HS-5 (cell line): ENCODE measurements at places on chromosomes 12 and 14.

- no peak for DNase-seq
Measured at GRCh38 chr12:131015581-131016337, 62.1 kb downstream of the ADGRD1 start.

- DNase-seq: no peak
Measured at GRCh38 chr12:2376908-2377657, 324.3 kb downstream of the CACNA1C start.

- no peak for DNase-seq
Measured at GRCh38 chr14:93728651-93729016, 59.7 kb downstream of the PRIMA1 start.

DNA sequence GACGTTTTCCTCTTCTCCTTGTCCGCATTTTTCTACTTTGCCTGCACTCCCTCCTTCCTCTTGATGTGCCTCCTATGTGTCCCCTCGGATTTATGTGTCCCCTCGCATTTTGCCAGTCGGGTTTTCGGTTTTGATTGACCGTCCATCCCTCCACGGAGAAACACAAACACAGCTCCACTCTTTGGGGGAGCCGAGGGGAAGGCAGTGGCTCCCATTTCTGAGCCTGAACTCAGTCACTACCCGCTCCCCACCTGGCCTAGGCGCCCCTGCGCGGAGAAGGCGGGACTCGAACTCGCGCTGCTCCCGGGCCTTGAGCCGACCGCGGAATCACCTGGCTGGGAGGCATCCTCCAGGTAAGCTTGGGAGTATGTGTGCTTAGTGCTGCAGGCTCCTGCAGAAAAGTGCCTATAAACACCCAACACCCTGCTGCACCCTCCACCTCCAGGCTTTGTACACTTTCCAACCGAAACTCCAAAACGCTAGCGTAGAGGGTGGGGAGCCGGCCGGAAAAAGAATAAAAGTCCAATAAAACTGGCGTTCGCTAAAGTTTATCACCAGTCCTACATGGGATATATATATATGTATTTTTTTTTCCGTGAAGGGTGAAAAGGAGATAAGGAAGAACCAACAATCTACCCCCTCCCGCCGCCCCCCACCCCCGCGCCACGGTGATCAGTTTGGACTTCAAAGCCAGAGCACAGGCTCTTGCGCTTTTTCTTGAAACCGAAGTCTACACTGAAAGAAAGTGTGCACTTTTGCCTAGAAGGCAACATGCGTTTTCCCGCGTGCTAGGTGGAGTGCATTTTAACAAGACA lies 3.3 kb upstream of the CCND2 start:
- DNase-seq: no peak

DNA sequence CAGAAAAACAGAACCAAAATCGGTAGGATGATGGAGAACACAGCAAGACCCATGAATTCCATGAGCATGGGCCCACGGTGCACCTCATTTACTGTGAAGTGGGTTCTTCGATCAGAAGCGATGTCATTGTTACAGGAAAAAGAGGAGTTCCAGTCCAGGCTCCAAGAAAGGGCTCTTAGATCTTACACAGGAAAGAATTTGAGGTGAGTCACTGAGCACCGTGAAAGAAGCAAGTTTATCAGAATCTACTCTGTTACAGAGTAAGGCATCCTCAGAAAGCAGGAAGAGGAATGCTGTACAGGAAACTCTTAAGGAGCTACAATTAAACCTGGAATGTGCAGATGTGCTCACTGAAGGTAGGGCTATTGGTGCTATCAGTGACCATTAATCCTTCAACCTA lies 11.6 kb upstream of the CHFR start:
- no peak for DNase-seq

- no peak for DNase-seq
Measured at GRCh38 chr14:35895256-35895655, 69.1 kb downstream of the BRMS1L start.
